Osteoblast (primary cell): ENCODE measurements at places on chromosomes 2 and 18. TPM values are rescaled to one million over a fixed set of nuclear protein-coding genes. Genes with fewer than 3 reads are reported as not detected.

RESP18 gene
- total RNA-seq: not detected in 2 replicates

ANKRD30BL gene
- total RNA-seq: 0.29 TPM in 1 of 2 replicates, not detected in the other

CFAP65 gene
- total RNA-seq: not detected in 2 replicates

DNA sequence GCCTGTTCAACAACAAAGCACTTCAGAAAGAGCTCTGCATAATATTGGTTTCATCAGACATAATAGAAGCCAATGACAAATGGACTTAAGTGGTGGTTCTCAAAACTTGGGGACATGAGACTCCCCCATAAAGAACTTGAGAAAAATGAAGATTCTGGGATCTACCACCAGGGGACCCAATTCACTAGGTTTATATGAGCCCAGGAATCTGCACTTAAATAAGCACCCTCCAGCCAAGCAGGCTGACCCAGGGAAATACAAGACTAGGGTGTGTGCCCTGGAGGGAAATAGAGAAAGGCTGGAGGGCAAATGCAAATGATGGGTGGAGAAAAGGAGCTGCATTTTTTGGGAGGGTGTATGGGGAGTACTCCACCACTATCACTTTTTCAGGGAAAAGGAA lies 52.5 kb downstream of the SATB2 start:
- no peak for DNase-seq

- no peak for DNase-seq
Measured at GRCh38 chr2:169131587-169132512, 62.5 kb downstream of the DHRS9 start.
